Stimulated activated CD4-positive, alpha-beta T cell treated with anti-CD3 and anti-CD28 coated beads, Interleukin-2, amount 100 ng/mL, for 24 hours (primary cell): ENCODE measurements at places on chromosomes 1 and 21.

GRCh38 chr1:116496898-116497297 lies 73.9 kb downstream of the CD58 start:
- no peak for DNase-seq

DNA sequence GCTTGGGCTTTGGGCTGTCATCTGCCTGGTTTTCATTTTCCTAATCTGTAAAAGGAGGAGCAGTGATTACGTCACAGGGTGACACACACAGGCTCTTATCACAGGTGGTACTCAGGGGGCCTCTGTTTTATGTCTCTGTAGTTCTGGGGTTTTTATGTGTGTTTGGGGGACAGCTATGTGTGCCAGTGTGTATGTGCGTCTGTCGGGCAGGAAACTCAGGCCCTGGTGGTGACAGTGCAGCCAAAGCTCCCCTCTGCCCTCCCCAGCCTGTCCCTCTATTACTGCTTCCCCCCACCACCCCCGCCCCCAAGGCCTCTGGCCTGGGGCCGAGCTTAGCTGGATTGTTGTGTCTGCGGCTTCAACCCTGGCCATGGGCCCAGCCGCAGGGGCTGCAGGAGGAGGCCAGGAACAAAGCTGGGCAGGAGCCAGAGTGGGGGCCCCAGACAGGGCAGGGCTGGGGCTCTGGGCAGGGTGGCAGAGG lies 13.3 kb downstream of the MFAP2 start:
- DNase-seq = no peak

DNA sequence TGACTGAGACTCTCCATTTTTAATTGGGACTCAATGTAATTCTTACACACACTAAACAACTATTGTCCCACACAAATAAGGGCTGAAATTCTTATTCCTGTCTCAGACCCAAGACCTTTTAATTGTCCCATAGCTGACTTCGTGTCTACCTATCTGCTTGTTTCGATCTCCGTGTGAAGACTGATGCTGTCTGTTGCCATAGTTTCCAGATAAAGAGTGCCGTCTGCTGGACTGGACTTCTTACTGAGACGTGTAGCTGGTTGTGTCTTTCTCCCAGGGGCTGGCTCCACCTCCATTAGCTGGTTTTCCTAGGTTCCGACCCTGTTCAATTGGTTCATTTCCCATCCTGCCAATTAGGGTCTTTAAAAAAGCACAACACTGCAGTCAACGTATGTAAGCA lies 235.3 kb upstream of the PLXNA2 start:
- DNase-seq = no peak

GRCh38 chr1:243806310-243806709 lies 43.7 kb downstream of the AKT3 start:
- DNase-seq = no peak

- DNase-seq = no peak
Observed at GRCh38 chr1:95948023-95948422, 714.0 kb downstream of the RWDD3 start.

DNA sequence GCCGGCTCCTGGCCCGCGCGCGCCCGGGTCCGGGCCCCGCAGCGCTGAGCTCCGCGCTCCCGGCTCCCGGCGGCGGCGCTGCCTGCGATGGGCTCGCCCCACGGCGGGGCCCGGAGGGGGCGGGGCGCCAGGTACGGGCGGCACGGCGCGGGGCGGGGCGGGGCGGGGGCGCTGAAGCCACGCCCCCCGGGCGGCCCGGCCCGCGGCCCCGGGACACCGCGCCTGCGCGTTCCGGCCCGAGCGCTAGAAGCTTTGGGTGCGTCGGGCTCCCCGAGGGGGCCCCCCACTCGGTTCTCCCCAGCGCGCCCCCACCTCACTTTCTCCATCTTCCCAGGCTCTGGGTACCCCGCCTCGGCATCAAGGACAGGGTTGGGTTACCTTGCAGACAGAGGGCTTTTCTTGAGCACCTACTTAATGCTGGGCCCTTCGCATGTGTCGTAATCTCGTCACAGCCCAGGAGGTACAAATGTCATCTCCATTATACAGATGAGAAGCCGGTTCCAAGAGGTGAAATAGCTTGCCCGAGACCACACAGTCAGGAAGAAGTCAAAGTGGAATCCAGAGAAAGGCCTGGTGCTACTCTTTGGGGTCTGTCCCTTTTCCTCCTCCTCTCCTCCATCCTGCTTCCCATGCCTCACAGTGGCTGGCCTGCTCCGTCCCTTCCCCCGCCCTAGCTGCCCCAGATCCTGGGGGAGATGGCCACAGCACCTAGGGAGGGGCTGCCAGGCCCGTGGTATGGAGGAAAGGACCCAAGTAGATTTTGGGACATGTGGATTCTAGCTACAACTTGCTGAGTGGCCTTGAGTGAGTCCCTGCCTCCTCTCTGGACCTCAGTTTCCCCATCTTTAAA lies 46.5 kb downstream of the RAP1GAP start:
- peak; percentile 57 for DNase-seq

DNA sequence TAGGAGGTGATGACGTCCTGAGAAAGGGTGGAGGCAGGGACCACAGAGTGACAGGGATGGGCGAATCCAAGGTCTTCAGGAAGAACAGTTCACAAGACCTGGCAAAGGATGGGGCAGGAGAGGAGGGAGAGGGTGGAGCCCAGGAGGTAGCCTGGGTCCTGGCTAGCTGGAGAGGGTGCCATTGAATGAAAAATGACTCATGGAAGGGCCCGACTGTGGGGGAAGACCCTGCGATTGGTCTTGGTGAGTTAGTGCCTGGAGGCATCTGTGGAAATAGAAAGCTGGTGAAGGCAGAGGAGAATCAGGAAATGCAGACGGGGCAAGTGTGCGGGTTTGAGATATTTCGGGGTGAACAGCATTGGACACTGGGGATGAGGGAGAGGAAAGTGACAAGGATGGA lies 60.3 kb upstream of the SLC45A1 start:
- DNase-seq = no peak

GRCh38 chr1:44696789-44697345 lies 22.4 kb downstream of the ARMH1 start:
- peak; percentile 27 for DNase-seq

DNA sequence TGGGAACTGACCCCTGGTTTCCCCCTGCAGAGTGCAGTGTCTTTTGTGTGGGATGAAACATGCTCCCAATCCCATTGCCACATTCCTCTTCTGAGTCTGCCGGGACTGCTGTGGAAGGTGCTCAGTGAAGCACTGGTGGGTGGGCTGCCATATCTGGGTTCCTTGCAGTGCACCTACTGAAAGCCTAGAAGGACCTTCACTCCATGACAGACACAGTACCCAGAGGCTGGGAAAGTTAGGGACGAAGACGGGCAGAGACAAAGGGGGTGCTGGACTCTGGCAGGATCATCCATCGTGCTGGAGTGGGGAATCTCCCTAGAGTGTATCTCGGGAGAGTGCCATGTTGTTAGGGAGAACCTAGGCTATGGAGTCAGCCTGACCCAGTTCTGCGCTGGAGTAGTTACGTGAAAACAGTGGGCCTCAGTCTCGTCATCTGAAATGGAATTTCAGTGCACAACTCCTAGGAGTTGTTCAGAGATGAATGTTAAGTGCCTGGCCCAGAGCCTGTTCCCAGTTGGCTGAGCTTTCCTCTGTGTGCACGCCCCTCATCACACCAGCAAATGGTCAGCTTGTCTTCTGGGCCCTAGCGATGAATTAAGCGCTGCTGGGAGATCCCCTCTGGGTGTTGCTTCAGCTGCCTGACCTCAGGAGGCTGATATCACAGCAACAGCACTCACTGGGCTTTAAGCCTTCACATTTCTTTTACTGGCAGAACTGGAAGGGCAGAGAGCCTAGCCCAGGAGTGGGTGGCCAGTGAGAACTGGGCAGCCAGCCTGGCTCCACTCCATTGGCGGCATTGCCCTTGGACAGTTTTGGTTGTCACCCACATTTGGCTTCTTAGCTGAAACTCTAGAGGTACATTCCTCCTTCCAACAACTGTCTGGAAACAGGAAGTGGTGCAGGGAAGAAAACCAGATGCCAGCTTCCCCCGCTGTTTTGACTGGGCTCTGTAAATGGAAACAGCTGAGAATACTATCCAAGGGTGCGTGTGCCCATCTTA lies 479.8 kb upstream of the VAMP3 start:
- no peak for DNase-seq

DNA sequence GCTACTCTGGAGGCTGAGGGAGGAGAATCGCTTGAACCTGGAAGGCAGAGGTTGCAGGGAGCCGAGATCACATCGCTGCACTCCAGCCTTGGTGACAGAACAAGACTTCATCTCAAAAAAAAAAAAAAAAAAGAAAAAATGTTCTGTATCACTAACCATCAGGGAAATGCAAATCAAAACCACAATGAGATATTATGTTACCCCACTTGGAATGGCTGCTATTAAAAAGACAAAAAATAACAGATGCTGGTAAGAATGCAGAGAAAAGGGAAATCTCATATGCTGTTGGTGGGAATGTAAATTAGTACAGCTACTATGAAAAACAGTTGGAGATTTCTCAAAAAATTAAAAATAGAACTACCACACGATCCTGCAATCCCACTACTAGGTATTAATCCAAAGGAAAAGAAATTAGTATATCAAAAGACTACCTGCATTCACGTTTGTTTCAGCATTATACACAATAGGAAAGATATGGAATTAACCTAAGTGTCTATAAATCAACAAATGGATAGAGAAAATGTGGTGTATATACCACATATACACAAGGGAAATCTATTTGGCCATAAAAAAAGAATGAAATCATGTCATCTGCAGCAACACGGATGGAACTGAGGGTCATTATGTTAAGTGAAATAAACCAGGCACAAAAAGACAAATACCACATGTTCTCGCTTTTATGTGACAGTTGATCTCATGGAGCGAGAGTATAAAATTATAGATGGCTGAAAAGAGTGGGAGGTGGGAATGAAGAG lies 62.6 kb downstream of the ABL2 start:
- no peak for DNase-seq

- no peak for DNase-seq
Observed at GRCh38 chr1:174775621-174776020, 224.1 kb upstream of the CACYBP start.

- DNase-seq = no peak
Observed at GRCh38 chr21:42731264-42732032, 78.0 kb downstream of the PDE9A start.

DNA sequence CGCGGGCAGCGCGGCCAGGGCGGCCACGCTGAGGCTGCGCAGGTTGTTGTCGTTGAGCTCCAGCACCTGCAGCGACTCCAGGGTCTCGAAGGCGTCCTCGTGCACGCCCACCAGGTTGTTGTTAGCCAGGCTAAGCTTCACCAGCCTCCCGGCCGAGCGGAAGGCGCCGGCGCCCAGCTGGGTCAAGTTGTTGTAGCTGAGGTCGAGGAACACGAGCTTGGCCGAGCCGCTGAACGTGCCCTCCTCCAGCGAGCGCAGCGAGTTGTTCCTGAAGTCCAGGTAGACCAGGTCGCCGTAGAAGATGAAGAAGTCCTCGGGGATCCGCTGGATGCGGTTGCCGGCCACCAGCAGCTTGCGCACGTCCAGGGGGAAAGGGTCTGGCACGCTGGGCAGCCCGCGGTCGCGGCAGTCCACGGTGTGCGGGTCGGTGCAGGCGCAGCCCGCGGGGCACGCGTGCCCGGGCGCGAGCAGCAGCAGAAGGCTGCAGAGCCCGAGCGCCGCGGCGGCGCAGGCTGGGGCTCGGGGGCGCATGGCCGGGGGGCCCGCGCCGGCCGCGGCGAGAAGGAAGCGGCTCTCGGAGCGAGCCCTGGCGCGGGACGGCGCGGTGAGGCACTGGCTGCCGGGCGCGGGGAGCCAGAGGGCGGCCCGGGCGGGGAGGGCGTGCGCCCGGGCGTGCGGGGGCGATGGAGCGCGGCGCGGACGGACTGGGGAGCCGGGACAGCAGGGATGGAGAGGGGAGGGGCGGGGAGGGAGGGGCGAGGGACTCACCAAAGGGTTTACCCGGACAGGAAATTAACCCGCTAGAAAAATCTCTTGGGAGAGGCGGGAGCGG lies 524 bp downstream of the LRRC38 start:
- DNase-seq = no peak

DNA sequence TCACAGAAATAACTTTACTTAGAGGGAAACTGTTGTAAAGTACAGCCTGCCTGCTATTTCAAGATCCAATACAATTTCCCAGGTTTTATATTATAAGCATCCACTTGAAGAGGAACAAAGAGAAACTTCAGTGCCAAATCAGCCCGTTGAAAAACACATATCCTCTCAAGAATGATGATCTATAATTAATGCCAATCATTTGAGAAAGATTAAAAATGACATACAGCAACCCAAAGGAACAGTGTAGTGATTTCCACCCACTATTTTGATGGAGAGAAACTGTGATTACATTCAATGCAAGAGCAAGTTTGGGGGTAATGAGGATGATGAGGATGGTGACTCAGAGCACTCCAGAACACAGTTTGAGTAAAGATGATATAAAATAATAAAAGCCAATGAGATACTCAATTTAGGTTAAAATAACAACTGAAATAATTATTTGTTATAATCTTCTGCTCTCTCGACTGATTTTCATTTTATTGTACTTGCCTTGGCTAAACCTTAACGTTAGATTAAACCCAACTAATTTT lies 715.5 kb downstream of the NCAM2 start:
- DNase-seq = no peak

- DNase-seq = no peak
Observed at GRCh38 chr1:198283222-198283621, 126.4 kb downstream of the NEK7 start.

DNA sequence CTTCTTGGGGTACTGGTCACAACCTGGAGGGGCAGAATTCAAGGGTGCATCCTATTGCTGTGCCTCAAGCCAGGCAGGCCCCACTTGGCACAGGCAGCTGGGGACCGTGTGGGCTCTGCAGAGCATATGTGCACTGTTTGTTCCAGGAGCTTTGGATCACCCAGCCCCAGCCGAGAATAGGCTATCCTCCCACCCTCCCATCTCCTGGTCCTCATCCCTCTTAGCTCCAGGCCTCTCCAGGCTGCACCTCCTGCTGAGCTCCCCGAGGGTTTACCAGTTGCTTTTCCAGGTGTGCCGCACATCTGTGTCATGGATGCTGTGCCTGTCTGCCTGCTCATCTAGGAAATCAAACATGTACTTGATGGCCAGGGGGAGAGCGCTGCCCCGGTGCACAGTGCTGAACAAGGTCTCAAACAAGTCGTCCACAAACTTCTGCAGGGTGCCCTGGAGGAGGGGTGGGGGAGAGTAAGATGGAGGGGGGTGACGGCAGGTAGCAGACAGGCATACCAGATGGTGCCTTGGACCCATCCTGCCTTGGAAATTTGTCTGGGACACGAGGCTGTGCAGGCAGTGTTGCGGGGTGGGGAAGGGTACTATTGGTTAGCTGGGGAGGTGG lies 120.5 kb upstream of the CD34 start:
- DNase-seq = no peak

DNA sequence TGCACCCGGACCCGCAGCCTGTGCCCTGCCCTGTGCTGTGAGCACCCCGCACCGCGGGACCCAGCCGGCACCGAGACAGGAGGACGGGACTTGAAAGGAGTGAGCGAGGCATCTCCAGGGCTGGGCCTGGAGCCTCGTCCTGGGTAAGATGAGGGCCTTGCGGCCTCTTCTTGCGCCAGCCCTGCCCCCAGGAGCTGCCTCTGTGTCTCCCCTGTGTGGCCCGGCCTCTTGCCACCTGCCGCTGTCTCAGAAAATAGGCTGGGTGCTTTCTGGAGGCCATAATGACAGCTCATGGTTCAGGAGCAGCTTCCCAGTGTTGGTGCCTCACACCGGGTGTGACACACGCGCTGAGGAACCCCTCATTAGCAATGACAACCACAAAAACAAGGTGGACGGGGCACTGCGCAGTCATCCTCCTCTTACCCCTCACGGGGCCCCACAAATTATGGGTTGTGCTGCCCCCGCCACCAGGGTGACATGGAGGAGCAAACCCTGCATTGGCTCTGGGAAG lies 161.5 kb upstream of the C1orf174 start:
- DNase-seq = no peak

GRCh38 chr1:109481646-109482045 lies 2.1 kb upstream of the ATXN7L2 start:
- DNase-seq = no peak

GRCh38 chr1:31944205-31945089 lies 6.3 kb upstream of the PTP4A2 start:
- peak; percentile 82 for DNase-seq
